ENCODE measurements at places on chromosomes 7 and 10.

GRCh38 chr10:130745251-130745650 lies 566.3 kb downstream of the TCERG1L start:
- no peak for DNase-seq

DNA sequence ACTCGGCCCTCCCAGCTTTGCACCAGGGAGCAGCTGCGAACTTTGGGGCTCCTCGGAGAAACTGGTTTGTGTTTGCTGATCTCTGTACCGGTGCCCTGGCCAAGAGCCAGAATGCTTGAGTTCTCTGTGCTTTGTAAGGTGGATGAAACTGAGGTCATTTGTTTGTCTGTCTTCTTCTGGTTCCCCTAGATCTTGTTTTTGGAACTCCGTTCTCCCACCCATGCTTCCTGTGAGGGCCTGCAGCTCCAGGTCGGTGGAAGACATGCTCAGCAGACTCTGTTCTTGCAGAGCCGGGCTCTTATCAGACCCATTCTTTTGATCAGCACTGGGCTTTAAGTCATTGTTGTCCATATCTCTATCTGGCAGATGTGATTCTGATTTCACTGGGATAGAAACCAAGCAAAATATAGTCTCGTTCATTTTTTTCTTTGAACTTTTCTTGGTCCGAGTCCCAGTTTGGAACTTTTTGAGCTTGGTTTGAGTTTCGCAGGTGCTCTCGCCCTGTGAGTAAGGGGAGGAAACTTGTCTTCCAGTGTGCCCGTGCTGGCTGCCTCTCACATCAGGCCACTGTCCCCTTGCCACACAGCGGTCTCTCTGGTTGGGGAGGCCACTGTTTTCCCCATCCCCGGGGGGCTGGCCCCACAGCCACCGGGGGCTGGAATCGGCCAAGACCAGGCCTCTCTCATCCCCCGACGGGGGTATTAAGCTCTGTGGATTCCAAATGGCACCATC lies 31.2 kb downstream of the JCAD start:
- no peak for DNase-seq

DNA sequence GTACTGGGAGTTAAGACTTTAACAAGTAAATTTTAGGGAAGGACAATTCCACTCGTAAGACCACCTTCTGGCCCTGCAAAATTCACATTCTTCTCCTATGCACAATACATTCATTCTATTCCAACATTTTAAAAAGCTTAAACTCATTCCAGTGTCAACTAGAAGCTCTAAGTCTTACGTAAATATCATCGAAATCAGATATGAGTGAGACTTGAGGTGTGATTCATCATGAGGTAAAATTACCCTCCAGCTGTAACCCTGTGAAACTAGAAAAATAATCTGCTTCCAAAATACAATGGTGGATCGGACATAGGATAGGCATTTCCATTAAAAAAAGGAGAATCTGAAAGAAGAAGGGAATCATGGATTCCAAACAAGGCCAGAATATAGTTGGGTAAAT lies 370.3 kb downstream of the CDC14C start:
- DNase-seq = no peak

- DNase-seq = no peak
Measured at GRCh38 chr7:46468753-46469356, 547.8 kb upstream of the IGFBP3 start.

GRCh38 chr10:110577056-110577455 lies 9.6 kb downstream of the SMC3 start:
- DNase-seq = no peak

Data from stimulated activated CD4-positive, alpha-beta T cell treated with anti-CD3 and anti-CD28 coated beads, Interleukin-1b, Interleukin-23, amount 100 ng/mL, for 1 hour (primary cell).